ENCODE measurements at places on chromosomes 13 and 19.

DNA sequence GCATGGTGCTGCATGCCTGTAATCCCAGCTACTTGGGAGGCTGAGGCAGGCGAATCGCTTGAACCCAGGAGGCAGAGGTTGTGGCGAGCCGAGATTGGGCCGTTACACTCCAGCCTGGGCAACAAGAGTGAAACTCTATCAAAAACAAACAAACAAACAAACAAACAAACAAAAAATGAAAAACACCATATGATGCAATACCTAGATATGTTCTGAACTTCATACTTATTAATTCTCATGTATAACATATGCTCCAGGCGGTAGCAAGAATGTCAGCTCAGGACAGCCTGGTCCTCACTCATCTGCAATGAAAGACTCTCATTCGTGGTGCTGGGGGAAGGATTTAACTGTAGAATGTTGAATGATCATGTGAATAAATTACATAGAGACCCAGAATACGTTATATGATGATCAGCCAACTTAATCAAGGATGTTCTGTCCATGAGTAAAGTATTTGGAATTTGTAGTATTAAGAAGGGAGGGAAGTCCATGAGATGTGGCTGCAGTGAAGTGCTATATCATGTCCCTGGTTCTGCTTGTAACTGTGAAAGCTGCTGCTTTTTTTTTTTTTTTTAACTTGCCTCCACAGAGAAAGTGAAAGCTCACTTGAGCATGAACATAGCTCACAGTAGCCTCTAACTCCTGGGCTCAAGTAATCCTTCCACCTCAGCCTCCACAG, 206.8 kb downstream of the UQCRFS1 start:
- DNase-seq, result no peak

DNA sequence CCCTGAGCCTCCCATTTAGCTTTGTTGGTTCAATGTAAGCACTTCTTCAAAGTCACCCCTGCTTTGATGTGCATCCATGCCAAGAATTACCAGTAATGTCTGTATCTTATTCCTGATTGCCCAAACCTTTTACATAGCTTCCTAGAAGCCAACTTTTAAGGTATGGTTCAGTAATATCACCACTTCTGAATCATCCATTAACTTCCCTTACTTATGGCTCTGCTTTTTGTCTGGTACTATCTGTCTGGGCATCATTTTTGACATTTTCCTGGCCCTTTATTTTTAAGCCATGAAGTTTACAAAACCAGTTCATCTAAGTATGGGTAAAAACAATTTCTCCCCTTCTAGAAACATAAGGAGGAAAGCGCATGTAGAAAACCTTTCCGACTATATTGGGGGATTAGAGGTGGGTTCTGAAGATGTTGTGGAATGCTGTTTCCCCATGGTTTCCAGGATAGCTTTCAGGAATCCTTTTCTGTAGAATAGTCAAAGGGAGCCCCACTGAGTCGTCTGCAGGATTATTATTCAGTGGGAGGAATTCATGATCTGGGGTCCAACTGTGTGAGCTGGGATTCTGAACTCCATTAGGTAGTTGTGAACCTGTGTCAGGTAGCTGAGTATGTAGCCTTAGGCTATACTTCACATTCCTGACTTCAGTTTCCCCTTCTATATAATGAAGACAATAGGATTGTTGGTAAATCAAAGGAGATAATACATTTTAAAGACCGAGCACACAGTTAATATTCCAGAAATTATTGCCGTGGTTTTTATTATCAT, 163.8 kb downstream of the SUCLA2 start:
- no peak for DNase-seq

DNA sequence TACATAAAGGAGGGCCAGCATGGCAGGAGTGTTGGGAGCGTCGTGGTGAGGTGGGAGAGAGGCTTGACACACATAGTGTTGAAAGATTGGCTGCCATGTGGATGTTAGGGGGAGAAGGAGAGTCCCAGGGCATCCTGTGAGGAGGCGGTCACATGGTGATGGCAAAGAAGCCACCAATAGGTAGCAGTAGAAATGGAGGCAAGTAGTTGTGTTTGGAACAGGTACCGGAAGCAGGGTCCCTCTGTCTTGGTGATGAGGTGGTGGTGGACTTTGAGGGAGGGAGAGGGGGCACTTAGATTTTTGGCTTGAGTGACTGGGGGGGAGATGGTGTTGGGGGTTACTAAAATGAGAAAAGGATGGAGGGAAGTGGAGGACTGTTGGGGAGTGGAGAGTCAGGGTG, 193.2 kb upstream of the RNF113B start:
- DNase-seq, result no peak

DNA sequence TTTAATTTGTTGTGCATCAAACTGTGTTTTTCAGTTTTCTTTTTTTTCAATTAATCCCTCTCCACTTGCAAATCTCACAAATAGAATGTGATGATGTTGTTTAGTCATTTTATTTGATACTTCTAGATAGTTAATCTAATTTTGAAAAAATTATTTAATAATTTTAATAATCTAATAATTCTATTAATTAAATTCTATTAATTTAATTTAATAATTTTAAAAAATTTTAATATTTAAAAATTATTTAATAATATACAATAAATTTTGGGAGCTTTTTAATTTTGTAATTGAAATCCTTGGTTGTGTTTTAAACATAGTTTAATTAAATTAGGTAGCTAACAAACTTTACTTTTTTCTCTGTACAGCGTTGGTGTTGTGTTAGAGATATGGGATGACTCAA, 393.8 kb downstream of the OLFM4 start:
- no peak for DNase-seq

- no peak for DNase-seq
These were observed 93.8 kb downstream of the SLC7A1 start for GRCh38 chr13:29501674-29502073.

DNA sequence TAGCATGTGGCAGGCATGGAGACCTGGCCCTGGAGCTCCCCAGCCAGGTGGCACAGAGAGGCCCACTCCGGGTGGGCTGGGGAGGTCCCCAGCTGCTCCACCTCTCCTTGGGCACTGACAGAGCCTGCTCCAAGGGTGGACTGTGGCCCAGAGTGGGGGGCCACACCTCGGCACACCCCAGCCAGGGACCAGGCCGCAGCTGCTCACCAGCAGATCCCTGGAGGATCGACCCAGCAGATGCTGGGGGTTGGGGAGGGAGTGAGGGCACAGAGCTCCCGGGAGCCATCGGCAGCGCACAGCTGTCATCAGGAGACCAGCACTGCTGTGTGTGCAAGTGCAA, 72.0 kb upstream of the KCTD15 start:
- DNase-seq, result no peak

- no peak for DNase-seq
These were observed 12.8 kb downstream of the SHISA2 start for GRCh38 chr13:26038931-26039475.

All from kidney capillary endothelial cell (primary cell).